ENCODE measurements at places on chromosomes 2 and 18.
A peak's percentile ranks its signal among the peaks of the same experiment; 100 is the strongest.

DNA sequence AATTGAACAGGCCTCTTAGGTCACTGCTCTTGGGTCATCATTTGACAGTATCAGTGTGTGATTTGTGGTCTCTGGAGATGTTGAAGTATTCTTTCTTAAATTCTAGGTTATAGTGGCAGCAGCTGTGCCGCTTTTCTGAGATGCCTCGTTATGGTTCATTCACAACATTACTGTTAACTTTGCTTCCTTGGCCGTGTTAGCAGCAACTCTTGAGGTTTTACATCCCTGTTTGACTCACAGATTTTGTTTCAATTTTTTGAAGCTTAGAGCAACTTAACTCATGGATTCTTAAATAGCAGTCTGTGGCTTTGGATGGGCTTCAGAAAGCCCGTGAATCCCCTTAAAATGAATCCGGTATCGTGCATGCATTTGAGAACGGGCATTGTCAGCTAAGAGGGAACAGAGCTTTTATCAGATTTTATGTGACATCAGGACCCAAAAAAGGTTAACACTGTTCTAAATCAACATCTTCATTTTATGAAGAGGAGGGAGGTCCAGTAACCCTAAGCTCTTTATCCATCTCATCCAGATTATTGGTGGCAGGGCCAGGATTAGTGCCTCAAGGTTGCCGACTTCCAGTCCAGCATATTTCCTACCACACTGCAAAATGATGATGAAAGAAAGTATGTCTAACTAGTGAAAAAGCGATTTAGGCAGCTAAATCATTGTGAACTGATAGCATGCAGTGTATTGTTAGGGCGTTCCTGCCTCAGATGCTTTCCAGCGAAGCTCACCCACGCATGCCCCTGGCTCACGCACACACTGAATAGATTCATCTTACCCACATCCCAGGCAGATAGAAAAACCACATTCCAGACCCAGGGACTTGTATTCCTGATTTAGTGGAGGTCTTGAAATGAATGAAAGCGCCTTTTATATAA is 5.1 kb downstream of the TRIB2 start:
- peak; percentile 19 for DNase-seq

DNA sequence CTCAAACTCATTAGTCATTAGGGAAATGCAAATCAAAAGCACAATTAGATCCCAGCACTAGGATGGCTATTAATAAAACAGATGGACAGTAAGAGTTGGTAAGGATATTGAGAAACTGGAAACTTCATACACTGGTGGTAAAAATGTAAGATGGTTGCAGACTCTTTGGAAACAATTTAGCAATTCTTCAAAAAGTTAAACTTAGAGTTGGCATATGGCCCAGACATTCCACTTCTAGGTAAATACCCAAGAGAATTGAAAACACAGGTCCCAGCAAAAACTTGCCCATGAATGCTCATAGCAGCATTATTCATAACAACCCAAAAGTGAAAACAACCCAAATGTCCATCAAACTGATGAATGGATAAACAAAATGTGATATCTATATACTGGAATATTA is 84.9 kb upstream of the ZFP36L2 start:
- DNase-seq = no peak

DNA sequence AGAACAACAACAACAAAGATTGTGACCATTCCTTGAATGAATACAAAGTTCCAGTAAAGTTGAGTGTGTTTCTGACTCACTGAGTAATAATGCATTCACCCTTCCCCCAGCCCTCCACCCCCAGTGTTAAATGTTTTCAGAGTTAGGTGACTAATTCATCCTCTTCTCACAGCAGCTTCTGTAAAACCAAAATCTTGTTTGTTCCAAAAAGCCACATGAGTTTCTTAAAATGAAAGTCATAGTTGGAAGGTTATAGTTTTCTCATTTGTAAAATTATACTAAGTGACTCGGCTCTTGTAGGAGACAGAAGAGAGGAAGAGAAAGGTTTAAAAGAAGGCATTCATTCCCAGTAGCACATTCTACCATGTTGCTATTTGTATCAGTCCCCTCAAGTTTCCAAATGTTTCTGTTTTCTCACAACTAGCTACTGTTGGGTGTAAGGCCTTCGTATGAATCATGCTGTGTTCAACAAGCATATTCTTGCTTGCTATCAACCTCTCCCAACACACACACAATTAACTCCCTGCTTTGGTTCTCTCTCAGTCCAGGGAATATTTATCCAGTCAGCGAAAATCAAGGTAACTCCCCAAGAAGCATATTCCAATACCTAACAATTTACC is 75.3 kb downstream of the MBD2 start:
- DNase-seq = peak; percentile 56

DNA sequence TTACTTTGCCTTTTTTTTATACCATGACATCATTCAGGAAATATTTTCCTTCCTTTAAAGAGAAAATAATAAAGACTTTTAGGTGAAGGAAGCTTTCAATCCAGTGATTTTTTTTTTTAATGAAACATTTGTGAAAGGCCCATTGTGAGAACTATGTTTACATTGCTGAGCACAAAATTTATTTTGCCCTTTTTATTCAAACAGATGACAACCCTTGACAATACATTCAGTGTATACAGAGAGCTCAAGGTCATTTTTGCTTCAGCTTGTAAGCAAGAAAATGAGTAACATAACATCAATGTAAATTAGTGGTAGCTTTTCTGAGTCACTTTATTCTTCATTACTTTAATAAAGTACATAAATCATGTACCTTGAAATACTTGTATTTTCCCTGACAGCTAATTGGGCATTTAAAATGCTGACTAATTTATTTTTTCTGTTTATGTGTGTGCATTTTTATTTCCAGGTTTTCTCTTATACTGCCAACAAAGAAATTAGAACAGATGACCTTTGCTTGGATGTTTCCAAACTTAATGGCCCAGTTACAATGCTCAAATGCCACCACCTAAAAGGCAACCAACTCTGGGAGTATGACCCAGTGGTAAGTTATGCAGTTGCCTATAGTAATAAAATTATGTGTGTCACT is 121.6 kb downstream of the GALNT1 start:
- DNase-seq = no peak

GRCh38 chr18:78625847-78626246 is 353.8 kb upstream of the SALL3 start:
- no peak for DNase-seq

- no peak for DNase-seq
Observed at GRCh38 chr18:10319026-10319425, 135.4 kb upstream of the APCDD1 start.

GRCh38 chr2:222305516-222306392 is 7.0 kb upstream of the PAX3 start:
- no peak for DNase-seq

GRCh38 chr2:98731894-98732349 is 990 bp upstream of the MGAT4A start:
- no peak for DNase-seq

DNA sequence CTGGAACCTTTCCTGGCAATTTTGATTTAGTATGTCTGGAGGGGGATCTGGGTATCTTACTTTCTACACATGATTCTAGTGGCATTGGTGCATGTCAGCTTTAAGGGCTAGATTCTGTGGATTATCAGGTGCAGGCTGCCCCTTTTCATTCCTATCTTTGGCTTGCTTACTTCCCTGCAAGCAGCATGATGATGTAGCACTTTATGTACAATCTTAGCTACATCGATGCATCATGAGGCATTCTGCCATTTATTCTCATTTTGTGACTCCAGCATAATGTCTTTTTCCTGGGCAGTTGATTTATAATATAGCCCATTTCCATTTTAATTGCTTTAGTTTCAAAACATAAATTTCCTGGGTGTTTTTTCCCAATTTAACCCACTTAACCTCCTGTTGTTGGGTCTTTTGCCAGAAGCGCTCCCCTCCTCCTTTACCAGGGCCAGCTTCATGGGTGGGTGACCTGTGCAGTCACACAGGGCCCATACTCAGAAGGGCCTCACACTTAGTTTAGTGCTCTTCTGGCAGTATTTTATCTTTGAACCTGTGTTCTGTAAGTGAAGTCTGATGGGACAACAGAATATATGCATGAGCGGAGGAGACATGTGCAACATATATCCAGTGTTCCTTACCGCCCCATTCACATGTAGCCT is 36.0 kb downstream of the TPGS2 start:
- DNase-seq = no peak

DNA sequence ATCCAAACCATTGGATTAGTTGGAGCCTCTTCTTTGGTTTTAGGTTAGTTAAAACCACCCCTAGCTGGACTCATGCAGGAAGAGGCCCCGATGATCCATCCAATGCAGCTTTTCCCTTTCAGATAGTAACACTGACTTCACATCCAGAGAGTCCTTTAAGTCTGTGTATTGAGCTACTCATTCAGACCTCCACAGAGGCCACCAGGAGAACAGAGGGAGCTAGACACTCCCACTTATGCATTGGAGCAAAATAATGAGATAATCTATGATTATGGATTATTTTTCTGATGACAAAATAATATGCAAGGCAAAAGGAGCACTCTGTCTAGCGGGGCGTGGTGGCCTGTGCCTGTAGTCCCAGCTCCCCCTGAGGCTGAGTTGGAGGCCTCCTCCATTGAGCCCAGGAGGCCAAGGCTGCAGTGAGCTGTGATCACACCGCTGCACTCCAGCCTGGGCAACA is 1.6 kb upstream of the ROCK2 start:
- no peak for DNase-seq

Data from activated CD4-positive, alpha-beta T cell treated with anti-CD3 and anti-CD28 coated beads for 24 hours (primary cell).